ENCODE measurements at places on chromosomes 12 and 14.

DNA sequence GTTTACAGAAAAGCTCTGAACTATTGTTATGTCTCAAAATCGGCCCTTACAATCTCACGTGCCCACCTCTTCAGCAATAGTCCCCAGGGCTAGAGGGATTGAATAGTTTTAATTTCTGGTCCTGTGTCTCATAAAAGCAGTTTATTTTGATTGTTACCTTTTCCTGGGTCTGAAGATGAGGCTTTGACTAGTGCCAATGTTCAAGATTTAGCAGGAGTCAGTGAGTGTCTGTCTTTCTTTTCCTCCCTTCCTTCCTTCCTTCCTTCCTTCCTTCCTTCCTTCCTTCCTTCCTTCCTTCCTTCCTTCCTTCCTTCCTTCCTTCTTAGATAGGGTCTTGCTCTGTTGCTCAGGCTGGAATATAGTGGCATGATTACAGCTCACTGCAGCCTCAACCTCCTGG lies 24.7 kb upstream of the SOCS2 start:
- no peak for DNase-seq

GRCh38 chr12:110266980-110267620 lies 13.9 kb upstream of the ATP2A2 start:
- DNase-seq = no peak

DNA sequence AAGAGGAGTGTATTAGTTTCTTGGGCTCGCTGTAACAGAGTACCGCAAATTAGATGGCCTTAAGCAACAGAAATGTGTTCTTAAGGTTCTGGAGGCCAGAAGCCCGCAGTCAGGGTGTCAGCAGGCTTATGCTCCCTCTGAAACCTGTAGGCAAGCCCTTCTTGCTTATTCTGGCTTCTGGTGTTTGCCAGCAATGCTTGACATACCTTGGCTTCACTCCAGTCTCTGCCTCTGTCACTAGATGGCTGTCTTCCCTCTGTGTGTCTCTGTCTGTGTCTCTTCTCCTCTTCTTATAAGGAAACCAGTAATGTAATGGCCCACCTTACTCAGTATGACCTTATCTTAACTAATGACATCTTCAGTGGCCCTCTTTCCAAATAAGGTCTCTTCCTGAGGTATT lies 85.1 kb downstream of the DERA start:
- no peak for DNase-seq

DNA sequence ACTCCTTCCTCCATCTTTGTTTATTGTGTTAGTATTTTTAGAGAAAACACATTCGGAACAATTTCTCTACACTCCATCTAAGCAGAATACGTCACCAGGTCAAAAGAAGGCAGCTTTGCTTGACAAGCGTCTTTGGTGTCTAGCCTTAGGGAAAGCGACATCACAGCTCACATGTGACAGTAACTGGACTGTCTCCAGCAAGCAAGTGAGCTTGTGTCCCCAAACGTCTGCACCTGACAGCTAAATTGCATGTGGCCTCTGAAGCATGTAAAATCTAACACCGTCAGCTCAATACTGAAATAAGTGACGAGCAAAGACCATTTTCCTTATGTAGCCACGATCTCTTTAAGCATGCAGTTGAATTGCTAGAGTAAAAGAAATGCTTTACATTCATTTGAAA lies 509.8 kb downstream of the GLT1D1 start:
- no peak for DNase-seq

- DNase-seq = no peak
Measured at GRCh38 chr14:55128386-55129085, 516 bp upstream of the LGALS3 start.

DNA sequence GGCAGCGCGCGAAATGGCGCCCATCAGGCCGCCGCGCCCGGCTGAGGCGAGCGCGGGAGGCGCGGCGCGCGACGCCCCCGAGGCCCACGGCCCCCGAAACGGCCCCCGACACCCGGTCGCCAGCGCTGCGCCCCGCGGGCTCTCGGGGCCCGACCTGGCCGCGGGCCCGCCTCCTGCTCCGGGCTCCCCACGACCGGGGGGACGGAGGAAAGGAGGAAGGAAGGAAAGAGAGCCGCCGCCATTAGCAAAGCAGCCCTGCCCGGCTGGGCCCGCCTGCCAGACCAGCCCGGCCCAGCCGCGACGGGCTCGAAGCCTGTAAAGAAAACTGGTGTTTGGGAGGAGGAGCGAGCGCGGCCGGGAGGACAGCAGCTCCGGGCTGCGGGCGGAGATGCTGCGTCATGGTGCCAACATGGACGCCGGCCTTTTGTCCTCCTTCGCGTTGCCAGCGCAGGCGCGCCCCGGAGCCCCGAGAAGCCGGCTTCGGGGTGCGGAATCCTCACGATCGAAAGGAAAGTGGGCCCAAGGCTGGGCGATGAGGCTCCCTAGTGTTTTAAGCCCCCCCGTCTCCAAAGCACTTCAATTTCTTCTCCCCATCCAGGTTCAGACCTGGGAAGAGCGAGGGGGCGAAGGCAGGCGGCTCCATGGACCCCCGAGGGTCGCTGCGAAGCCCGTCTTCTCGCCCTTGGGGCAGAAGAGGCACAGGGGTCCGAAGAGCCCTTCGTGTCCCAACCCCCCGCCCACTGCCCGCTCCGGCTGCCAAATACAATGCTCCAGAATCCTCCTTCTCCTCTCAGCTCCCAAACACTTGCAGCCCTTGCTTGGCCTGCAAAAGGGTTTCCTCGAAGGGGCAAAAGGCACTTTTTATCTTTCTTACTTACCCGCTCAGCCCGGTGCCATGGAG lies 2.9 kb upstream of the SETD1B start:
- peak; percentile 60 for DNase-seq

- DNase-seq = no peak
Measured at GRCh38 chr12:21459474-21459873, 22.0 kb downstream of the PYROXD1 start.

DNA sequence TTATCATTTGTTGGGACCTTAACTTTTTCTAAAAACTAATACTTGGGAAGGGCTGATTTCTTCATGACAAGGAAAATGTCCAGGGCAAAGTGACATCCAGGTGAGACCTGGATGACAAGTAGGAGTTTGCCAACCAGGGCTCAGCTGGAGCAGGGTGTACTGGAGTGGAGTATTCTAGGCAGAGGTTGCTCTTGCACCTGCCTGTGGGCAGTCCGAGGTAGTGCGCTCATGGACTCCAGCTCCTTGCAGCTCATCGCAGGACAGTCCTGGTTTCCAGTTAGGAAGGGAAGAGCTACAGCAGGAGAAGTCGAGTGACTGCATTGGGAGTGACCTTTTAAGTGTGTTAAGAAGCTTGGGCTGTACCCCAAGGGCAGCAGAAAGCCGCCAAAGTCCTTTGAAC lies 175.9 kb downstream of the PELI2 start:
- DNase-seq = no peak

DNA sequence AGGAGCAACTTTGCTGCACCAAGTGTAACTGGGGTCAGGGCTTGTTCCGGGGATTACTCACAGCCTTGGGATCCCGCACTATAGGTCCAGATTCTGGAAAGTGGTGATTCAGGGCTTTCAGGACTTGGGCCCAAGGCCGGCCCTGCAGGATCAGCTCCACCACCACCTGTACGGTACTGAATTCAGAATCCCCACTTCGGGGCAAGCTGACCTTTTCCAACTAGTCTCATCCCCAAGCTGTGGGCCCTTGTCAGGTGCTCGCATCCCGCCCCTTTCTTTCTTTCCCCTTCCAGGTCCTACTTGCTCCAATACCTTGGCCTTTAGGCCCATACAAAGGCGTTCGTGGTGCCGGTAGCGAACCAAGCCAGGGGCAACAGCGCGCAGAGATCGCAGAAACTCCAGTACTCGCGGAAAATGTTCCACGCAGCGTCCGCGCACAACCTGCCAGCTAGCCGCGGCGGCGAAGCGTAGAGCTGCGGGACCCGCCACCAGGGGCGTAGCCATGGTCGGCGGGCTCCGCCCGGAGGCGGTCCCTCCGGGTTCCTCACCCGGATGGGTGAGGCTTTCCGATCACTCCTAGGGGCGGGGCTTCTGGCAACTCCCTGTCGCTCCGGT lies 487 bp downstream of the TINF2 start:
- peak; percentile 88 for DNase-seq

GRCh38 chr12:122862872-122863701 lies 27.8 kb downstream of the HIP1R start:
- DNase-seq = no peak

DNA sequence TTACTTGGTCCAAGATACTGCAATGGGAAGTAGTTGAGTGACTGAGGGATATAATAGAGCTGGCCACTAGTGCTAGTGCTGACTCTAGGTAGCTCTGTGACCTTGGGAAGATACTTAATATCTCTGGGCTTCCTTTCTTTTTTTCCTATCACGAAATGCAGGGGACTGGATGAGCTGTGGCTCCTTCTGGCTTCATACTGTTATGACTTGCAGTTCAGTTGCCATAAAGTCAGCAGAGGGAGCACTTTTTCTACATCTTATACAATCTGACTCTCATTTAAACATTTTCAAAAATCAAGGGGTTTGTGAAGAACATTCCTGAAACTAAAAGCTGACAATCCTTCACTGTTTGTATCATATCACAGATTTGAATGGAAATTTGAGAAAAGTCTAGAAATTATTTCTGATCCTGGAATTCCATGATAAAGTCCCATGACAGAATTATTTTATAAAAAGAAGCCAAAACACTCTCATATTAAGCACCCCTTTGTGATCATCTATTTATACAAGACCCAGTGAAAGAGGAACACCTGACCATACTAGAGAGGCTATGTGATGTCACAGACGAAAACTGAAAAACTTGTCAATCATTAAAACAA lies 5.3 kb downstream of the BHLHE41 start:
- DNase-seq = no peak

DNA sequence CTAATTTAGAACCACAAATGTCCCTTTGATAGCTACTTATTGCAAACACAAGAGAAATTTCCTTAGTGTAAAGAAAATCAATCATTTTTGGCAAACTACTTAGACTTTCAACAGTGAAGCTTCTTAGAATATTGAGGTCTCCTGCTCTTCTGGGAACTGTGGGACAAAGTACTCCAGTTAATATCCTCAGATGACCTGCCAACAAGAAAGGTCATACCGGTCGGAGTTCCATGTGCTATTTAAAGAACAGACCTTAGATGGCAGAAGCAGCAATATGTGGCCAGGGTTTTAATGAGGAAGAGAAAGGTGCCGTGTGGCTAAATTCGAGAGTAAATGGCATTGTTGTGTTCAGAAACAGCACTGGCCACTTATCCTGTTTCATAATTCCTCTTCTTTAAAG lies 114.7 kb upstream of the AMIGO2 start:
- DNase-seq = no peak

DNA sequence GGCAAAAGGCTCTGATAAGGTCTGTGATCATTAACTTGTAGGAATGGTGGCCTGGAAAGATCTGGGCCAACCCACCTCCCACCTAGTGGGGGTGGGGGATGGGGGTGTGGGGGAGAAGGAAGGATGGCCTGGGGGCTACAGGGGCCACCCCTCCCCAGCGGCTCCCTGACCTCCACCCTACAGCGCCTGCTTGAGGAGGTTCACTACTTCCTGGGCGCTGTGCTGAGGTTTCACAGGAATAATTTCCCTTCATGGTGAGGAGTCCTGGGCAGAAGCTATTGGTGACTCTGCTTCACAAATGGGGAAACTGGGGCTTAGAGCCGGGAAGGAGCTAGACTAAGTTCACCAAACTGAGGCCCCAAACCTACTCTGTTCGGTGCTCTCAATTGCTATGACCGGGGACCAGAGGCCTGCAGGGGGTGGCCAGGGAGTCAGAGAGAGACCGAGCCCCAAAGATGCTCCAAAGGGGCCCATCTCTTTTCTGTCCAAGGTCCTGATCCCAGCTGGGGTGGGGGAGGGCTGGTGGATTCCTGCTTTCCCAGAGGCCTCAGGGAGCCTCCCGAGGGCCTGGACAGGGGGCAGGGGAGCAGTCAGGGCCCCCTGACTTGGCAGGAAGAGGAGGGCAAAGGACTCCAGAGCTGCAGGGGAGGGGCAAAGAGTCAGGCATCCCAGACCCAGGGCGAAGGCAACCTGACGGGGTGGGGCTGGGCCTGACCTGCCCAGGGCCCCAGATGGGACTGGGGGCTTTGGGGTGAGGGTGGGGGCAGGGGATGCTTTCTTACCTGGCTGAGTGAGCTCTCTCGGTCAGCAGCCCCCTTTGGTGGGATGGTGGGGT lies 1.7 kb downstream of the HNF1A start:
- DNase-seq = no peak

DNA sequence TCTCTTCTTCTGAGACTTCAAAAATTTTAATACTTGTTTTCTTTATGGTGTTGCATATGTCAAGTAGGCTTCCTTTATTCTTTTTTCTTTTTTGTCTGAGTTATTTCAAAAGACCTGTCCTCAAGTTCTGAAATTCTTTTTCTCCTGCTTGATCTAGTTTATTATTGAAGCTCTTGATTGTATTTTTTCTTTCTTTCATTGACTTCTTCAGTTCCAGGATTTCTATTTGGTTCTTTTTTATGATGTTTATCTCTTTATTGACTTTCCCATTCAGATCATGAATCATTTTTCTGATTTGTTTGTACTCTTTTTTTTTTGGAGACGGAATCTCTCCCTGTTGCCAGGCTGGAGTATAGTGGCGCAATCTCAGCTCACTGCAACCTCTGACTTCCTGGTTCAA lies 34.1 kb downstream of the IFT43 start:
- DNase-seq = no peak

- DNase-seq = peak; percentile 25
Measured at GRCh38 chr14:89767861-89768268, 186.7 kb downstream of the EFCAB11 start.

DNA sequence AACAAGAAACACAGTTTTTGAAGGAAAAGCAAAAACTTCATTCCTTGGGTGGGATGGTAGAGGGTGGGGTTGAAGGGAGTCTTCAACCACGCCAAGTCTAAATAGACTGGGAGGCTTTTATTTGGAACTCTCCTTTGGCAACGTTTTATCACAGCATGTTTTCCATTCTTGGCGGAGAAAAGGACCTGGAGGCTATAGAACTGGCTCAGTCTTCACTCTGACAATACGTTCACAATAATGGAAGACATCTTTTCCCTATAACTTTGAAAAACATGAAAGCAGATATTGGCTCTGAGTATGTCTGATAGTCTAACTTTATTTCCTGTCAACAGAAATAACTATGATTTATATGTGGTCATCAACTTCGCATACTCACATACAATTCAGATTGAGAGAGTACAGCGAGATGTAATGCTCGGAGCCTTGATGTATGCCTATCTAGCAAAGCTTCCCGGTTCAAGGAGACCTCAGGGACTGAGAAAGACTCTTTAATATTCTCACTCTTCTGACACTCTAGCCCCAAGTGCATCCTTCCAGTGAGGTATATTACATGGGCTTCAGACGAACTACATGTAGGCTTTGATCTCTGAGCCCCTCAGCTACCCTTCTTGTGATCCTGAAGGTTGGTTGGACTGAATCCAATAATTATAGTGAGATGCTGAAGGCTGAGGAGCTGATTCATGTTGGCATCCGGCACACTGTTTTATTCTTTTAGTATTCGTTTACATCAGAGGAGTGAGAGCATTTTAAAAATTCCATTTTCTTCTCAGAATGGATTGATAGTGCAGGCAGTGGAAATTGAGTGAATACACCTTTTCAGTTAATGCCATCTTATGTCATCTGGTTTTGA lies 14.0 kb downstream of the TMEM30B start:
- DNase-seq = no peak

- DNase-seq = no peak
Measured at GRCh38 chr12:132407992-132408391, 78.6 kb upstream of the GALNT9 start.
